AG04449 (cell line): ENCODE measurements at places on chromosomes 5 and 9.

DNA sequence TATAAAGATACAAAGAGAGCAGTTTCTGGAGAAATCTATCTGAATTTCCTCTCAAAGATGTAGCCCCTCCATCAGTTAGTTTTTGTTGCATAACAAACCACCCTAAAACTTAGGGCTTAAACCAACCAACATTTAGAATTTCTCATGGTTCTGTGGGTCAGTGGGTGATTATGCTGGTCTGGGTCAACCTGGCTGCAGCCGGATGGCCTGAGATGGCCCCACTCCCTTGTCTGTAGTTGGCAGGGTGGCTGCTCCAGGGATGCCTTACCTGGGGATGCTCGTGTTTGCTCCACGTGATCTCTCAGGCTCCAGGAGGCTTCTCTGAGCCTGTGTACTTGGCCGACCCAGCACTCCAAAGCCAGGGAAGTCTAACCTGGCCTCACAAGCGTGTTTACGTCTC, 139.3 kb downstream of the MVB12B start:
- no peak for DNase-seq

DNA sequence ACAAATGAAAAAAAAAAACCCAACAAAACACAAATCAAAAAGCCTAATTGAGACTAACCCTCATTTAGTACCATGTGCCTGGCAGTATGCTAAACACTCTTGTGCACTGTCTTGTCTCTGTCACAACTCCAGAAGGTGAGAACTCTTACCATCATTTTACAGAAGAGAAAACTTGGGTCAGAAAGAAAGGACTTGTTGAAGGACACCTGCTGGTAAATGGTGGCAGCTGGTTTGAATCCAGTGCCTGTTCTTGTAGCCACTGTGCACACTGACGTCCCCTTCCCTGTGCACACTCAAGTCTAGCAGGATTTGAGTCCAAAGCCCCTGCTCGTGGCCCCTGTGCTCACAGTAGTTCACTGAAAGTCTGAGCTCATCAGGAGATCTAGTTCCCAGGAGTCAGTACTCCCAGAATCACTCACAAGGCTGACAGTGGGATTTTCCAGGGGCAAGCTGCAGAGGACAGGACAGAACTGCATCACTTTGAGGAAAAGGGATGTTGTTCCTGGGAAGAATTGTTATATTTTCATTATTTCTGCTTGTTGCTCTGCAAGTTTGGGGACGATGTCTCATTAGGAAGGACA, 43.0 kb upstream of the HSD17B4 start:
- DNase-seq = no peak

DNA sequence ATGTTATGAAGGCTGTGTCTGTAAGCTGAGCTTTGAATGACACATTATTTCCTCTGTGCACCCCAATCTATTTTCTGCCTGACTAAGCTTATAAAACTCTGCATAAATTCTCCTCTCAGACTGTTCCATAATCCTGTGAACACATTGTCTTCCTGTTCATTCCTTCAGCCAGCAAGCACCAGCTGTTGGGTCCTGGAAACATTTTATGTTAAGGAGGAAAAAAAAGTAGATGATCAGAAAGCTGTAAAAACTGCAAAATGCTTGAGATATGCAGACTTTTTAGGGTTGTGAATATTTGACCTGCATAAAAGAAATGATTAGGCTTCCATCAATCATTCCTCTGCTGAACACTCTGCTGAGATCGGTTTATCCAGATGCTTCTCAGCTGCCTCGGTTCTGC, 1246.0 kb upstream of the DMAC1 start:
- DNase-seq = no peak

DNA sequence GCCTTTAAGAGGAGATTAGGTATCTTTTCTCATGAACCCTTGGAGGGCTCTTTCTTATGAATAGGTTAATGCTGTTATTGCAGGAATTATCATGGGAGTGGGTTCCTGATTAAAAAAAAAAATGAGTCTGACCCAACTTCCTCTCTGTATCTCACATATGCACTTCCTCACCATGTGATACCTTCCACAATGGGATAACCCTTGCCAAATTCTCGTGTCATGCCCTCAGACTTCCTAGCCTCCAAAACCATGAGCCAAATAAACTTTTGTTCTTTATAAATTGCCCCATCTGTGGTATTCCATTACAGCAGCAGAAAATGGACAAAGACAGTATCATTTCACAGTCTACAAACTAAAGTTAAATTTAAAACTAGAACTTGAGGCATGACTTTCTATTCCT, 1.0 kb downstream of the OR1B1 start:
- DNase-seq = no peak

- no peak for DNase-seq
Measured at GRCh38 chr5:100424787-100425186, 110.4 kb upstream of the FAM174A start.

GRCh38 chr9:98602839-98603500, 105.8 kb downstream of the GABBR2 start:
- no peak for DNase-seq

- peak; percentile 47 for DNase-seq
Measured at GRCh38 chr9:130689937-130690700, 3.5 kb upstream of the EXOSC2 start.

DNA sequence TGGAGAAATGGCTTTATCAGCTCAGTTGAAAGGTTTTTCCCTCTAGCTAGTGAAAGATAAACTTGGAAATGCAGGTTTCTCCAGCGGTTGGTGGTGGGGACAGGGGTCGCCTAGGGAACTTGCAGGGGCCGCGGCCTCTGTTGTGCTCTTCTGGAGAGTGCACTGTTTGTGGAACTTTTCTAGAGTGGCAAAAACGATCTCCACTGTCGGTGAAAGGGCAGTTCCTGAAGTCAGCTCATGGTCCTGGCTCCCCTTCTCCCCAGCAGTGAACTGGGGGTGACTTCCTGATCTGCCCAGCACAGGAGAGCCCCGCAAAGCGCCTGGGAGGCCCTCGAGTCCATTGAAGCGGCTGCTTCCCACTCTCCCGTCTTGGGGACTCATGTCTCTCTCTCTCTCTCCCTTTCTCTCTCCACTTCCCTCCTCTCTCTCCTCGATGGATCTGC, 3.2 kb downstream of the IRX1 start:
- no peak for DNase-seq

- DNase-seq = no peak
Measured at GRCh38 chr5:19987612-19988361, at the start of gene CDH18. Gene CDH18, minus strand, starts transcription at chr5:19988200. Its CDS starts 149,214 bp downstream, at chr5:19838986.

DNA sequence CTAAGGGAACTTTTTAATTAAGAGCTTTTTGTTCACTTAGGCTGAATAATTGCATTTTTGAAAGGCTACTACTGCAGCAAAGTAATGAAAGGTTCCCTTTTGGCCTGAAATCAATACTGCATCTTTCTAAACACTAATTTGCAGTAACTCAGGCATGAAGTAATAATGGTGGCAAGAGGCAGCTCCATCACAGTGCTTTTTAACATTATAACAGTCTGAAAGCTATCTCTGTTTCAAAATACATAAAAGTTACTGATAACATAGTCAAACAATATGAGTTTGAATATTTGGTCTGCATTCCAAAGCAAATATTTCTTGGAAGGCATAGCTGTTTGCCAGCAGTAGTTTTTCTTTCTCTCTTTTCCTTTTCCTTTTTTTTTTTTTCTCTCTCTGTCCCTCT, 113.4 kb downstream of the FBN2 start:
- no peak for DNase-seq

DNA sequence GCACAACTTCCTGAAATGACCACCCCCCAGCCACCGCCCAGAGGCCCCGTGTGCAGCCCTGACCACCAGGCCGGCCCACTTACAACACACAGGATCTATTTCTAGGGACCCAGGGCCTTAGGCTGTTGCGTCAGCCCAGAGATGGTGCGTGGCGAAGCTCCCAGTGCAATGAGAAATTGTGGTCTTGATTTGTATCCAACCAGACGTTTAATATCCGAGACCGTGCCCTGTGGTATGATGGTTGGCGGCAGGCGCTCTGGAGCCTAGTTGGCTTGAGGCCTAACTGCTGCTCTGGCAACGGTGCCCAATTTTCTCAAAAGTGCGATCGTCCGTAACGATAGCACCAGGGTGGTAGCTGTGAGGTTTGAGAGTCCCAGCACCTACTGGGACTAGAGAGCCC, 32.6 kb upstream of the SLC6A19 start:
- DNase-seq = no peak

GRCh38 chr5:116288524-116288923, 203.7 kb downstream of the COMMD10 start:
- DNase-seq = no peak
